ENCODE measurements at places on chromosomes 7 and 10. TPM values are rescaled to one million over a fixed set of nuclear protein-coding genes. Genes with fewer than 3 reads are reported as not detected.

- no peak for DNase-seq
Measured at GRCh38 chr7:135317676-135318325, 84.2 kb downstream of the STRA8 start.

DNA sequence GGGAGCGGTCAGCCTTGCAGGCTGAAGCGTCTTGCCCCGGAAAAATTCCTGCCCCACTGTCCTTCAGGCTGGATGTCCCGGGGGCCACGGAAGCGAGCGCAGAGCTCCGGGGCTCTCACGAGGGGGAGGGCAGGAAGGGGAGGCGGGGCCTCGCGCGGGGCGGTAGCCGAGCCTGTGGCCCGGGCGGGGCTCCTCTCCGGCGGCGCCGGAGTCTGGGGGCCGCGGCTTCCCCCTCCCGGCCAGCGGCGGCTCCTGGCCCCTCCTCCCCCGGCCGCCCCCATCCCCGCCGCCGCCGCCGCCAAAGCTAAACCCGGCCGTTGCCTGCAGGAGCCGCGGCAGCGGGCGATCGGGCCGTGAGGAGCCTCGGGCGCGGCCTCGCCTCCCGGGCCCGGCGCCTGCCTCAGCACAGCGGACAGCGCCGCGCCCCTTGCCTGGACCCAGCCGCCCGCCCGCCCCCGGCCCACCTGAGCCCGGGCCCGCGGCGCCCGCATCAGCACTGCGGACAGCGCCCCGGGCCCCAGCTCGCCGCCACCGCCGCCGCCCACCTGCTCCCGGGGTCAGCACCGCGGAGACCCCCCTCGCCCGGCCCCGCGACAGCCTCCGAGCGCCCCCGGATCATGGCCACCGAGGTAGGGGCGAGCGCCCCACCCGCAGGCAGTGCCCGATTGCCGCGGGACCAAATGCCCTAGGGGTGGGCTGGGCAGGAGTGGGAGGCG, at the start of gene GOLGA7B:
GOLGA7B (plus strand) TSS at position 157 of the 716 bp plus-strand sequence; CDS start at position 618, 461 bp downstream.
- DNase-seq = peak; percentile 50

STK31 gene
- 0.05 TPM for total RNA-seq

- no peak for DNase-seq
Measured at GRCh38 chr10:18743926-18744325, 84.7 kb downstream of the ARL5B start.

DNA sequence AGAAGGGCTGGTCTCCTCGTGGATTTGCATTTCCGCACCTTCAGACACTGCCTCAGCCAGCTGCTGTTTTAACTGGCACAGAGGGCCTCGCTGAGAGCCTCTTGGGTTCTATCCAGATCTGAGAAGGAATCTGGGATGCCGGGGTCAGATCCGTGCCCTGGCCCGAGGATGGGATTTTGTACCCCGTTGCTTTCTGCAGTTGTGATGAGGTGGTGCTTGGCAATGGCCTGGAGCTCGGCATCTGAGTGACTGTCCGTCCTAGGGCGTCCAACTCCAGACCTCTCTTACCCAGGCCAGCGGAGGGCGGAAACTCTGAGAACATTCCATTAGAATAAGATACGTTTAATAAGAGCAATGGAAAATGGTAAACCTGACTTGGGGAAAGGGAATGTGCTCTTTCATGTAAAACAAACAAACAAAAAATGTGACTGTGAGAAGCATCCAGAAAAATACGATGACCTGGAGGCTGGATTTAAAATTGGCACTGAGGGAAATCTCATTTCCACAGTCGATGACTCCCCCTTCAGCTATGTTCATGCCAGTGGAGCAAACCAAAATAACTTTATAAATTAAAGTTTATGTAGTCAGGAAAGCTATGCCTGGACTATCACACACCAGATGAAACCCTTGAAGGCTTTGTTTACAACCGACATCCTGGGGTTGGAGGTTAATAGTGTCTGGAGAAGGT, 39.6 kb downstream of the GRK5 start:
- DNase-seq = peak; percentile 52

C10orf62 gene
- 0.62 TPM for total RNA-seq

DNA sequence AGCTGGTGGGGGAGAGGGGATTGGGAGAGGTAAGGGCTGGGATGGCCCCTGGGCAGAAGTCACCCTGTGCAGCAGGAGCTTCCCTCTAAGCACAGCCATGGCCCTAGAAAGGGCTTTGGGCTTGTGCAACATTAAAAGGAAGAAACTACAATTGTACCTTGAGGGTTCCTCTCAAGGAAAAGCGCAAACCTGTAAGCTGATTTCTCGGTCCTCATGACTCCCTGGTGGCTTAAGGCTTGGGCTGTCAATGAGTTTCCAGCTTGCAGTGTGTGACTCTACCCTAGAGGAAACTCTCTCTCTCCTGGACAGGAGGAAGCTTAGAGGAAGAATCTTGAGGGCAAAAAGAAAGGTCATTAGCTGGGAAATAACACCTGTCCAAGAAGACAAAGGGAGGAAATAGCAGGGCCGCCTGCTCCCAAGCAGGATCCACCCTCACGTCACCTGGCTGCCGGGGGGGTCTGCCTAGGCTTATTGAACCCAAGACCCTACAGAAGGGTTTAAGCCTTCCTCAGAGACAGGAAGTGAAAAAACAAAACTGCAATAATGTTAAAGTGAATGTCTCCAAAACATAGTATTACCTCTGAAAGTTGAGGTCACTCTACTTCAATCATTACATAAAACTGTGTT, 112.5 kb downstream of the WDR11 start:
- no peak for DNase-seq

GRCh38 chr7:29254591-29254990, 60.0 kb downstream of the CHN2 start:
- DNase-seq = no peak

GRCh38 chr10:30917789-30918188, 113.9 kb downstream of the ZNF438 start:
- DNase-seq = no peak

PKD1L1 gene
- 0.10 TPM for total RNA-seq

DNA sequence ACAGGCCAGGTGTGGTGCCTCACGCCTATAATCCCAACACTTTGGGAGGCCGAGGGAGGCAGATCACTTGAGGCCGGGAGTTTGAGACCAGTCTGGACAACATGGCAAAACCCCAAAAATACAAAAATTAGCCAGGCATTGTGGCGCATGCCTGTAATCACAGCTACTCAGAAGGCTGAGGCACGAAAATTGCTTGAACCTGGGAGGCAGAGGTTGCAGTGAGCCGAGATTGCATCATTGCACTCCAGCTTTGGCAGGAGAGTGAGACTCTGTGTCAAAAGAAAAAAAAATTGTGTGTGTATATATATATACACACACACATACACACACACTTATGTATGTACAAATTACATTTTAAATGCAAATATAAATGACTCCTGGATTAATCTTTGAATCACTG, 76.8 kb upstream of the LRRN3 start:
- no peak for DNase-seq

DNA sequence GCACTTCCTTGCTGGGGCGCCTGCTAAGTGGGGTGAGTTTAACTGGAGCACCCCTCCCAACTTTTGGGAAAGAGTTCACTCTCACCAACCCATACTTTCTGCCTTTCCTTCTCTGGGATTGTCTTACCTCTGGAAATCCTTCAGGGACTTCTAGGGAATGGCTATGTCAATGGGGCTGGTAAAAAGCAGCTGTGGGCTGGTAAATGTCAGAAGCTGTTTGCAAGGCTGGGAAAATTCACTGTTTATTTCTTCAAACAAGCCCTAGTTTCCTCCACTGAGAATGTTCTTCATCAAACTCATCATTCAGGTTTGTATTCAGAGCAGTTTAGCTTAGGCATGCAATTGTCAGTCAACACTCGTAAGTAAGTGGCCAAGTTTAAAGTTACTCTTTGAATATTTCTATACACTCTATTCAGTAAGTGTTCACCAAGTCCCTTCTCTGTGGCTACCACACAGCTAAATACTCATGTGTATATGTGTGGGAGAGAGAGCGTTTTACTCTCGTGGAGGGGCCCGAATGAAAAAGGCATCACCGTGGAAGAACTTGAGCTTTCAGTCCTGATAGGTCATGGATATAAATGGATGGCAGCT, 654.8 kb downstream of the LRMDA start:
- DNase-seq = no peak

DNA sequence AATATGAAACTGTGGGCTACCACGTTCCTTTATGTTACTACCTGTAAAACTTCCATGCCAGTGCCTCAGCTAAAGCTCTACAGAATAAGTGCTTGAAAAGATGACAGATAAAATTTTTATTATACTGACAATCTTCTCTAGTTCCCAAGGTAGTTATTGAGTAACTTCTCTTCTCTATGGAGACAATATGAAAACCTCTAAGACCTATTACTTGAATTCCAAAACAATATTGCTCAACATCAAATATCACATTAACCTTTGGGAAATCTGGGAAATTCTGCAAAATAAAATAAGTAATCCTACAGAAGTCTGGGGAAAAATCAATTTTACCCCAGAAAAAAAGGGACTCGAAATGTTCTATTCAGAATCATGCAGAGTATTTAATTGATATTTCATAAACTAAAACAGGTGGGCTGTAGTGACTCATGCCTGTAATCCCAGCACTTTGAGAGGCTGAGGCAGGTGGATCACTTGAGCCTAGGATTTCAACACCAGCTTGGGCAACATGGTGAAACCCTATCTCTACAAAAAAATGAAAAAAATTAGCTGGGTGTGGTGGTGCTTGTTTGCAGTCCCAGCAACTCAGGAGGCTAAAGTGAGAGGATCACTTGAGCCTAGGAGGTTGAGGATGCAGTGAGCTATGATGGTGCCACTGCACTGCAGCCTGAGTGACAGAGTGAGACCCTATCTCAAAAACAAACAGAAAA, 23.8 kb upstream of the ANK3 start:
- peak; percentile 85 for DNase-seq

- no peak for DNase-seq
Measured at GRCh38 chr10:90424730-90425129, 433.1 kb downstream of the HTR7 start.

- DNase-seq = no peak
Measured at GRCh38 chr10:86765548-86765947, 9.1 kb downstream of the BMPR1A start.

GRCh38 chr7:24714676-24715010, 42.6 kb downstream of the GSDME start:
- DNase-seq = no peak

SGMS1 gene
- total RNA-seq = 23.7 TPM

SRRM3 gene
- total RNA-seq = 2.8 TPM

LIPK gene
- not detected for total RNA-seq

CCDC3 gene
- 82.5 TPM for total RNA-seq

KCND2 gene
- total RNA-seq = 2.7 TPM

- no peak for DNase-seq
Measured at GRCh38 chr7:20217193-20217948, at the start of gene MACC1. MACC1 (minus strand) TSS chr7:20217384; CDS start chr7:20161862, 55,522 bp downstream.

DNA sequence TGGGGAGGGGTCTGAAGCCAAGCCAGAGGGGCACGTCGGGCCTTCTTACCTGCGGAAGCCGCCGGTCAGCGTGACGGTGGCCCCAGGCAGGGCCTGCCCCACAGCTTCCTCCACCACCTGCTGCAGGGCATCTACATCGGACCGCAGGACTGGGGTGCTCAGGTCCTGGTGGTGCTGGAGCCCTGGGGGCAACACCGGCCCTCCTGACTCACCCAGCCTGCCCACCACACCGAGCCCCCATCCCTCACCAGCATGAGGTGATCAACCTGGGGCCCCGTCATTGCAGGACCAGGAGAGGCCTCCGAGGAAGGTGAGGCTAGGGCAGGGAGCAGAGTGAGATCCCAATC, 8.0 kb downstream of the POLM start:
- no peak for DNase-seq

DNA sequence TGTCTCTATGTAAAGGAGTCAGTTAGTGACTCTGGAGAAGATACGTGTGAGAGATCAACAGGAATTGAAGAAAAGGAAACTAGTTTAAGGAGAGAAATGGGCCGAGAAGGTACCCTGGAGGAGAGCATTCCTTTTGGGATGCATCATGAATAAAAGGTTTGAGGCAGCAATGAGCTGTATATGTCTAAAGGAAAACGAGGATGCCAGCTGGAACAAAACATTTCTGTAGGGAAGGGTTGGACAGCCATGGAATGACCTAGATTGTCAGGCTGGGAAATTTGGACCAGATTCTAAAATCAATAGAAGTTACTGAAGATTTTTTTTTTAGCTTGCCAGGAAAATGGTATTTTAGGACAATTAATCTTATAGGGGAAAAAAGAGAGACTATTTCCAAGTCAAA, 17.2 kb upstream of the MPP7 start:
- DNase-seq = no peak

GRCh38 chr7:20917603-20918002, 130.9 kb upstream of the SP8 start:
- DNase-seq = no peak

DNA sequence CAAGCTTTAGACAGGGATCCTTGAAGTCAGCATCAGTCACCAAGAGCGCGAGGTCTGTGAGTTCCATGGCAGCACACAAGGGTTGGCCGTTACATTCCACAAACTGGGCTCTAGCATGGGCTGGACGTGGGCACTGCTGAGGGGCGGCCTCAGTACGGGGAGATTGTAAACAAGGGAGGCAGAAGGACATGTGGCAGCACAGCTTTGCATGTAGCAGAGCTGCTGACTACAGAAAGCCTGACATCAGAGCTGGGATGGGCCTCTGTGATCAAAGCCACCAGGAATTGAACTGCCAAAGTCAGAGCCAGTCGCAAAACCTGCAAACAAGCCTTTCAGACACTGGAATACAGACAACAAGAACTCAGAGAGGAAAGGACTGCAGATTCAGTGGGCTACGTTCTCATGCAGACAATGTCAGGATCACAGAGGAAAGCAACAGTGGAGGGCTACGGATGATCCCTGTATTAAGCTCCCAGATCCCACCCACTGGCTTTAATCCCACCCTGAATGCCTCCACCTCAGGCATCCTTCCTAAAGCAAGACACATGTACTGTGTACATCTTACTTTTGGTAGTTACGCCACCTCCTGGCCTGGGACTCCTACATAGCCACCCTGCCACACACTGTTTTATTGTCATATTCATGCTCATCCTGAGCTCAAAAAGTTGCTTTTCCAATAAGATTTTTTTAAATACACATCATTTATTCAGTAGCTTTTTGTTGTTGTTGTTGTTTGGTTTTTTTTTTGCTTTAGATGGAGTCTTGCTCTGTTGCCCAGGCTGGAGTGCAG, 291.1 kb upstream of the IMMP2L start:
- DNase-seq = no peak

Measured in myocyte (in vitro differentiated cells).